ENCODE measurements at places on chromosomes 16 and 17.

DNA sequence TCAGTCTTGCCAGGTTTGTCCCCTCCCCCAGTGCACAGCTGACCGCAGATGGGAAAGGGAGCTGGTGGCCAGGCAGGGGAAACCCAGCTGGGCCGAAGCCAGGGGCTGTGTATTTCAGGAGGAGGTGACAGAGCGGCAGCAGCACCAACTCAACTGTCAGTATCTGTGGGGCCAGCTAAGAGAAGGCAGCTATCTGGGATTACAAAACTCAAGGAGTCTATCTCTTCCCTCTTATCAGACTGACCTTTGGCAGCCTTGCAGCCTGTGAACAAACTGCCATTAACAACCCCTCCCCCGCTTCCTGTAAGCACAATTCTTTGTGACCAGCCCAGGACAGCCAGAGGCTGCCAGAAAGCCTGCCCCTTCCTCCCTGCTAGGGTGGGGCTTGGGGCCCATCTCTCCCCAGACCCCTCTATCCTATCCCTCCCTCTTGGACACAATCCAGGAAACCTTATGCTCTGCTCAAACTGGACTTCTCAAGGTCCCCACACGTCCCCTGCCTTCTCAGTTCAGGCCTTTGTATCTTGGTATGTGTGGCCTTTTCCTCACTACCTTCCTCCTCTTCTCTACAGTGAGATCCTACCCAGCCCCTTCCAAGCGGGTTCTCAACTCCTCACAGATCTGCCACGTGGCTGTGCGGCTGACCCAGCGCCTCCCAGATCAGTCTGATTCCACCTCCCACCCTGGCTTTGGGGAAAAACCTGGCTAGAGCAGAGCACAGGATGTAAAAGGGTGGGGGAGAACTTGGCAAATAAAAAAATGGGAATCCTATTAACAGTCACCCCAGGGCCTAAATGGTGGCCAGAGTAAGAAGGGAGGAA is 10.5 kb downstream of the ST3GAL2 start:
- DNase-seq, result no peak

- DNase-seq, result no peak
These were observed 53.6 kb downstream of the GRB7 start for GRCh38 chr17:39791111-39791992.

- DNase-seq, result no peak
These were observed 12.9 kb downstream of the IL21R start for GRCh38 chr16:27414788-27415431.

DNA sequence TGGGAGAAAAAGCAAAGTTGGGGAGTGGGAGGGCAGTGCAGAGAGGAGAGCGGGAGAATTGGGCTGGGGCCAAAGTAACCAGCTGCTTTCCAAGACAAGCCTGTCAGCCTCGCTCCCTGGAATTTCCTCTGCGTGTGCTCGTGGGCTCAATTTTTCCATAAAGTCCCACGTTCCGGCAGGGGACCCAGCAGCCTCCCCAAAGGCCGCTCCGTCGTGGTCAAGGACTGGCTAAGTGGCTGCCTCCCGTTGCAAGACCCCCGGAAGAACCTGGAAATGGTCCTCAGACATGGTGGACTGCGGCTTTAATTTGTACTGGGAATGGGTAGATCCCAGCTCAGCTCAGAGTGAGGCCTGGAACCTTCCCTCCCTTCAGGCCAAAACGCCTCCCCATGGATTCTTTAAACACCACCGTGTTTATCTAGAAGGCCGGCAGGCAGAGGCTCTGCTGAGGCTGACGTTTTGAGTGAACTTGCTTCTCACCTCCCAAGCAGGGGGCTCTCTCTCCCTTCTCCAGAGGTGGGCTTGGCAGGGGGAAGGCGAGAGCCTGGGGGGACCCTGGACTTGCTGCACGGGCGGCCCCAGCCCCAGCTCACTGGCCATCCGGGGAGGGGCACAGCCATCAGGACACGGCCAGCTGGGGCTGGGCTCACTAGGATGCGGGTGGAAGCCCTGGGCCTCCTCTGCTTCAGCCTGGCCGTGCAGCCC is 190.0 kb downstream of the C16orf95 start:
- no peak for DNase-seq

GRCh38 chr16:64693946-64694345 is 427.9 kb downstream of the CDH11 start:
- DNase-seq, result no peak

DNA sequence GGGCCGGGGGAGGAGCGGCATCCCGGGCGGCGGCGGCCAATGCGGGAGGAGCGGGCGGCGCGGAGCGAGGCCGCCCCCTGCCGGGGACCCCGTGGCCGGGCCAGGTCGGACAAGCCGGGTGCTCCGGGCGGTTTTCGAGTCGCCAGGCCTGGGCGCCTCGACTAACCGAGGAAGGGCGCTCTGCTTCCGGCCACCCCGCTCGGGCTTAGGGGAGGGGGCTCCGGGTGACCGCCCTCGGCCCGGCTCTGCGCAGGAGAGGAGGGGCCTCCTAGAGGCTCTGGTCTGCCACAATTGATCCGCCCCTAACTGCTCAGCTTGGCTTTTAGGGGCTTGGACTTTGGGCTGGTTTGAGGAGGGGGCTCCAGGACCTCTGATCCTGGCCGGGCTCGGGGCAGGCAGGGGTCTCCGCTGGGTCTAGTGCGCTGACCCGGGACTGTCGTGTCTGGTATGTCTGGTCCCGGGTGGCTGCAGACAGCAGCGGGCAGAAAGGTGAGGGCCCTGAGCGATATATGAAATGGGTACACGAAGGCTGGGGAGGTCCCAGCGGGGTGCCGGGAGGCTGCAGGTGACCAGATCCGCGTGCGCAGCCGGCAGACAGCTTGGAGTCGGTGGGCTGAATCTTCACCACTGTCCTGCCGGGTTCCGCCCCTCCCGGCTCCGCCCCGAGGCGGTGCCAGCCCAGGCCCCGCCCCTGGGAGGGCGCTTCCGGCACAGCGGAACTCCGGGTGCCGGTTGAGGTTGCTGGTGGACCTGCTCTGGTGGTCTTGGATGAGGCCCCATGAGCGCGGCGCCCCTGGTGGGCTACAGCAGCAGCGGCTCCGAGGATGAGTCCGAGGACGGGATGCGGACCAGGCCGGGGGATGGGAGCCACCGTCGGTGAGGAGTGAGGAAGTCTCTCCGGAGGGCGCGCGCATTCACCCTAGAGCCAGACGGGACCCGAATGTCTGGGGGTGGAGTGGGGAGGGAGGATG is at the start of gene USB1:
Gene USB1, plus strand, starts transcription at position 702 of the 971 bp plus-strand sequence. Its CDS starts 77 bp downstream, at position 779.
- DNase-seq, result peak; percentile 97

DNA sequence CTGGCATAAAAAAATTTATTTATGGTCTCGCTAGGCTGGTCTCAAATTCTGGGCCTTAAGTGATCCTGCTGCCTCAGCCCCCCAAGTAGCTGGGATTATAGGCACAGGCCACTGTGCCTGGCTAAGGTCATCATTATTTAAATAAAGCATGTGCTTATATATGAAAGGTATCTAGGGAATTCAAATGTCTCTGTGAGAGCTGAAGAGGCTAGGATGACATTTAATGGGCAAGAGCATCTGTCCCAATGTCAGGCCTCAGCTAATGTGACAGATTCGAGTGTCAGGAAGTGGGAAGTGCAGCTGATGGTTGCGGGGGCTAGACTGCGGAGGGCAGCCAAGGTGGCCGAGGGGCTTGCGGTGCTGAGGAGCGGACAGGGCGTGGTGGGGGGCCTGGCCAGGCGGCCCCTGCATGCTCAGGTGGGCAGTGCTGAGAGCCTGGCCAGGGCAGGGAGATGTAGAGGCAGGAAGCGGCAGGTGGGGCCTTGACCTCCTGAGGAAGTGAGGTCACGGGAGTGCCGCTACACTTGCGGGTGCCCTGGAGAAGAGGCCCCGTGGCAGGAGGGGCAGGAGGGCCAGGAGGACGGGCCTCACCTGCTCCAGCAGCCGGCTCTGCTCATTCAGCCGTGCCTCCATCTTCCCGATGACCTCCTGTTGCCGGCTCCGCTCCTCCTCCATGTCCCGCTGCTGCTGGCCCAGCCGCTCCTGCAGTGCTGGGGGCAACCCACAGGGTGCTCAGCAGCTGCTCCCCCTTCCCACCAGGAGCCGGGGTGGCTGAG is 12.6 kb upstream of the MRPL38 start:
- no peak for DNase-seq
